GM06990 (cell line): ENCODE measurements at places on chromosomes 4 and X.
A peak's percentile ranks its signal among the peaks of the same experiment; 100 is the strongest.

DNA sequence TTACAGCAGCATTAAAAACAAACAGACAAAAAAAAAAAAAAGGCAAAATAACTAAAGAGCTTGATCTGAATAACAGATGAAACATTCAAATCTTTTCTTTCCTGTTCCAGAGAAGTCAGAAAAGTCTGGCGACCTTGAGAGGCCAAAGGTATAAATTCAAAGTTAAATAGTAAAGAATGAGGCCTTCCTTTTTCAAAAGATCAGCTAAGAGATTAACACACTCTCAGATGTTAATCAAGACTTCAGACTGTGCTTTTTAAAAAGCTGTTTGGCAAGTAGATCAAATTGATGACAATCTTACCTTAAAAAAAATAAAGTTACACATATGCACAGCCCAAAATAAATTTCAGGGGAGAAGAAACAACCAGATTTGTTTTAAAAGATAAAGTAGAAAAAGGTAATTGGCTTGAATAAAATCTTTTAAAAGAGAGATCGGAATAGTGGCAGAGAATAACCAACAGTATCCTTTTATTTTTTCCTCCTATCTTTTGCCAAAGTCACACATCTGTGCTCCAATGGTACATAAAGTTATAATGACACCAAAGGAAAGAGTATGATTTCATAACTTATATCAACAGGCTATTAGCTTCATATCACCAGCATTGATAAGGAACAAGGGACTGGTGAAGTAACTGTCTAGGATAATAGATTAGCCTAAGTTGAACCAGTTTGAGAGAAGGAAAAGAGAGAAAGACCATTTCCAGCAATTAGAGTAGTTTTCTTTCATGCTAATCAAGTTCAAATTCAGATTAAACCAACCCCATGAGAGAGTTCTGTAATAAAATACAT, 70.4 kb downstream of the METTL14 start:
- no peak for DNase-seq

- no peak for DNase-seq
These were observed 26.8 kb upstream of the CLDN24 start for GRCh38 chr4:183348706-183349659.

DNA sequence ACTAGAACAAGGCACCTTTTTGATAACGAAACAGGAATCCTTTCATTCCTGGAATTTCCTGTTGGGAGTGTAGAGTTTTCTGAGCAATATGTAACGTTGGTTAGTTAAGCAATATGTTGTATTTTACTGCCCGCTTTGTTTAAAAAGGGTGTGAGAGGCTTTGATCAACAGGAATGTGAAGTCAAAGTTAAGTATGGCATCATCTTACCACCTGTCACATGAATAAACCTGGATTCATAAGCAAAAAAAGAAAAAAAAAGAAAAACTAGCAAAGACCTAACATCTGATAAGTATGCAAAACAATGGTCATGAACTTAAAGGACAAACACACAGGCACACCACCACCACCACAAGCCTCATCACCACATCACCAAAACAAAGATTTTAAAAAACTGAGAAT, 7.1 kb upstream of the CXCL5 start:
- DNase-seq, result no peak

GRCh38 chrX:30690330-30690729, 37.1 kb downstream of the GK start:
- no peak for DNase-seq

DNA sequence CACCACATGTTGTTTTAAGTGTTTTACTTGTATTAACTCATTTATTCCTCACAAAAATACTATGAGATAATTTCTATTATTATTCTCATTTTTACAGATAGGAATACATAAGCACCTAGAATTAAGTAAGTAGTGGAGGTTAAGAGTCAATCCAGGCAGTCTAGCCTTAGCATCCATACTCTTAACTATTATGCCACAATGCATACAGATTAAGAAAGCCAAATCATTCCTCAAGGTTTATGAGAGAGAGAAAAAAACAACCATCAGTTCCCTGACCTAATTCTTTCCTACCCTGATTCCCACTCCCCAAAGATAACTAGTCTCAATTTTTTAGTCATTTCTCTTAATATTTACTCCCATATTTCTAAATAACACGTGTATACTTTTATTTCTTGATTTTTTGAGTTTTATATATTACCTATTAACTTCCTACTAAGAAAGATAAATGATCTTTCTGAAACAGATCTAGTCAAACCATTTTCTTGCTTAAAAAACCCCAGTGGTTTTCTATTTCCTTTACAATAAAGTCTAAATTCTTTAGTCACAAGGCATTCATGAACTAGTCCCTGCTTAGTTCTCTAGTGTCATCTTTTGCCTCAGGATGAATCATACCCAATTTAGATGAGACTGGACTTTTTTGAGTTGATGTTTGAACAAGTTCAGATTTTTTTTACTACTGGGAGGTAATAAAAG, 16.0 kb downstream of the UBA6 start:
- no peak for DNase-seq

- no peak for DNase-seq
These were observed 164.4 kb downstream of the FBXO8 start for GRCh38 chr4:174119051-174119450.

DNA sequence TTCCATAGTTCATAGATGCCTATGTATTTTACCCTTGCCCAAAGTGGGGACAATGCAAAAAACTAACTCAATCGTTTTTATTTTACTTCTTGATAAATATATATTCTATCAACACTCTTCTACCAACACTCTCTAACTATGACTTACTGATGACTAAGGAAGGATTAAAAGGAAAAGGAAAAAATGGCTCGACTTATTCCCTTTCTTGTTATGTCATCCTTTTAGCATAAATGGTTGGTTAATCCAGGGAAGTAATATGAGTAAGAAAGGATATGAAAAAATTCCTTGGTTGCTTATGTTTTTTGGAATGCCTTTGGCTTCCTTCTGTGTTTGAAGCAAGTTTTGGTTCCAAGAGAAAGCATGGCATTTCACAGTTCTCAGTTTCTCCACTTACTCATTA, 1087.1 kb downstream of the C4orf33 start:
- no peak for DNase-seq

DNA sequence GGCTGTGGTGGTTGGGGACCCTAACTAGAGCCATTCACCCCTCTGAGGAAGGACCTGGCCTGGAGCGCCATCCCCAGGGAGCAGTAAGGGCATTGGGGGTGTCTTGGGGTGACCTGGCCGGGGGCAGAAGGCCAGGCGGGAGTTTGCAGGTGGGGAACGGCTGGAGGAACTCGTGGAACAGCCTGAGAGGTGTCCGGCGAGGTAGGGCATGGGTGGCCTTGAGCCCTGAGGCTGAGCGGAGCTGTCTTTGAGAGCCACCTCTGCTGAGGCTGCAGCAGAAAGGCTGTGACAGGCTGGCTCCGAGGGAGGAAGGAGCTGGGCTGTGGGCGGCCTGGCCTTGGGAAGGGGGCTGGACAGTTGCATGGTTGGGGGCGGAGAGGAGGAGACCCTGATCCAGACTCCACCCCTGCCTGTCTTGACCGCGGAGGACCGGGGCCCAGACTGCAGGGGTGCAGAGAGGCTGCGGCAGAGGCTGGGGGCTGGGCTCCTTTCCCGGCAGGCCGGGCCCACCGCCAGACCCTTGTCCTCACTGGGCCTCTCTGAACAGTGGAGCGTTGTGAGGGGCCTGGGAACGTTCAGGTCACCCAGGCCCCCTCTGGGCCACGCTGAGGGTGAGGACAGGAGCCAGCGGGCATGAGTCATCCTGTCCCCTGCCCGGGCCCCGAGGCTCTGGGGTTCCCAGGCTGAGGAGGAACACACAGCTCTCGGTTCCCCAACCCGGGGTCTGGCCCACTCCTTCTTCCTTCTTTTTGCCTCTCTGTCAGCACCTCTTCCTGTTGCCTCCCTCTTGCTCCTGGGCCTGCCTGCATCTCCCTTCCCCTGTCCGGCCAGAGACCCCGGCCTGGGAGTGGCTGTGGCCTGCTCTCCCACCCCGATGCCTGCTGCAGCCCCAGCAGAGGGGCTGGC, 8.1 kb downstream of the SH3BP2 start:
- DNase-seq, result peak; percentile 75

DNA sequence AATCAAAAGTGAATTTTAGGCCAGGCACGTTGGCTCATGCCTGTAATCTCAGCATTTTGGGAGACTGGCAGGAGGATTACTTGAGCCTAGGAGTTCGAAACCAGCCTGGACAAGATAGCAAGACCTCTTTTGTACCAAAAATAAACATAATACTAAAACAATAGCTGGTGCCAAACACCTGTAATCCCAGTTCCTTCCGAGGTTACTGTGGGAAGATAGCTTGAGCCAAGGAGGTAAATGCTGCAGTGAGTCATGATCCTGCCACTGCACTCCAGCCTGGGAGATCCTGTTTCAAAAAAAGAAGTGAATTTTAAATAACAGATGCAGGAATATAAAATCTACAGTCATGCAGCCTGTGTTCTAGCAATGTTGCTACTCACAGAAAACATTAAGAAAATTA, 488.3 kb downstream of the PPARGC1A start:
- DNase-seq, result no peak

DNA sequence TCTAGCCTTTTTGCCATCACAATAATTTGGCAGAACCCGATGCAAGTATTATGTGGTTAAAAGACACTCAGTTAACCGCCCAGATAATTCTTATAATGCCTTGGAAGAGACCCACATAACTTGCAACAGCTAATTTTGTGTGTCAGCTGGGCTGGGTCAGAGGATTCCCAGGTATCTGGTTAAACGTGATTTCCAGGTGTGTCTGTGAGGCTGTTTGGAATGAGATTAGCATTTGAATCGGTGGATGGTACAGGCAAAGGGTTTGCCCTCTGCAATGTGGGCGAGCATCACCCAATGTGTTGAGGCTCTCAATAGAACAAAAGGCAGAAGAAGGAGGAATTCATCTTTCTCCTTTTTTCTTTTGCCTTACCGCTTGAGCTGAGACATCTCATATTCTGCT, 314.2 kb upstream of the PUDP start:
- DNase-seq, result no peak

GRCh38 chrX:99719140-99719539, 690.9 kb downstream of the PCDH19 start:
- DNase-seq, result no peak

GRCh38 chrX:13304052-13304451, 15.8 kb downstream of the ATXN3L start:
- DNase-seq, result no peak

DNA sequence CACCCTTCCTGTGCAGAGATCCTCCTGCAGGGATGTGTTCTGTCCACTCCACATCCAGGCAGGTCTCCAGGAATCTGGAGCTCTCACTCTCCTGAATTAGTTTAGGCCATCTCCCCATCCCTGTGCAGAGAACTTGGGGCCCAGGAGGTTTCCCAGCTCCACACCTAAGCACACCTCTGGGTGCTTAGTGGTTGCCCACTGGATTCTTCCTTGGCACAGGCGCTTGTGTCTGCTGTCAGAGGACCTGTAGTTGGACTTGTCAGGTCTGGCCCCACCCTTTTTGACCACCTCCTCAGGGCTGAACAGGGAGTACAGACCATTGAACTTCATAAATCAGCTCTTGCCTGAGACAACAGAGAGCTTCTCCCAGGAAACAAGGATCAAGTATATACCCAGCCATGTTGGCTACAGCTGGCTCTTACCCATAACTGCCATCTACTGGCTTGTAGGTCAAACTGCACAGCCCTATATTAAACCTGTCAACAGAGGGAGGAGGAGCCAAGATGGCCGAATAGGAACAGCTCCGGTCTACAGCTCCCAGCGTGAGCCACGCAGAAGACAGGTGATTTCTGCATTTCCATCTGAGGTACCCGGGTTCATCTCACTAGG, 275.5 kb downstream of the PPARGC1A start:
- DNase-seq, result no peak

GRCh38 chrX:49951524-49952193, 29.3 kb downstream of the CLCN5 start:
- DNase-seq, result no peak

DNA sequence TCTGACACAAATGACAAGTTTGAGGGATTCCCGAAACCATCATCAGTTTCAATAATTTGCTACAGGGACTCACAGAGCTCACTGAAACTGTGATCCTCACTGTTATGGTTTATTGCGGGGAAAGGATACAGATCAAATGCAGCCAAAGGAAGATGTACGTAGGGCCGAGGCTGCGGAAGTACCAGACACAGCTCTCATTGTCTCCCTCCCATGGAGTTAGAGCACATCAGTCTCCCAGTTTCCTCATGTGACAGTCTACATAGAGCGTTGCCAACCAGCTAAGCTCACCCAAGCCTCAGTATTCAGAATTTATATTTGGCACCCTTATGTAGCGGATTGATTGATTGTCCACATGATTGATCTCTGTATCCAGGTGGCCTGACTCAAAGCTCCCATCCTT, 137.8 kb upstream of the TENM3 start:
- no peak for DNase-seq

- no peak for DNase-seq
These were observed 71.5 kb downstream of the PLS3 start for GRCh38 chrX:115632455-115632854.

GRCh38 chr4:186755550-186756519, 32.2 kb upstream of the FAT1 start:
- DNase-seq, result no peak

DNA sequence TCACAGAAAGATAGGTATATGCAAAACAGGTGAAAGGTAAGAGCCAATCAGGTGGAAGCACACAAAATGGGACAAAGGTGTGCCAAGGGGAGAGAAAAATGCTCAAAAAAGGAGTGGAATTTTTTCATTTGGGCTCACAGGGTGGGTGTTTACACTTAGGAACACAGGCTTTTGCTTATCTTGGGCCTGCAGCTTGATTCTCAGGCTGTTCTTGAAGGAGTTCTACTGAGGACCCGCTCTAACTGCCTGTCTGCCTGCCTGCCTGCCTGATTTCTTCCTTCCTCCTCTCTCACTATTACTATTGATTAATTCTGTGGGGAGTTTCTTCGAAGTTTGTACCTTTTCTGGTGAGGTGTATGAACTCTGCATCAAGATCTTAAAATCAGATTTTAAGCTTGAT, 120.3 kb upstream of the CTSO start:
- no peak for DNase-seq

- no peak for DNase-seq
These were observed 28.9 kb downstream of the OFD1 start for GRCh38 chrX:13763489-13763888.

GRCh38 chr4:122671919-122672490, 51.1 kb upstream of the IL21 start:
- no peak for DNase-seq

GRCh38 chr4:138647433-138647832, 368.1 kb upstream of the NOCT start:
- no peak for DNase-seq

GRCh38 chr4:89029591-89029990, 27.4 kb downstream of the FAM13A start:
- no peak for DNase-seq

GRCh38 chr4:164320847-164321246, 433.1 kb upstream of the SMIM31 start:
- no peak for DNase-seq
